ELR (cell line): ENCODE measurements at places on chromosomes 5 and 9.

DNA sequence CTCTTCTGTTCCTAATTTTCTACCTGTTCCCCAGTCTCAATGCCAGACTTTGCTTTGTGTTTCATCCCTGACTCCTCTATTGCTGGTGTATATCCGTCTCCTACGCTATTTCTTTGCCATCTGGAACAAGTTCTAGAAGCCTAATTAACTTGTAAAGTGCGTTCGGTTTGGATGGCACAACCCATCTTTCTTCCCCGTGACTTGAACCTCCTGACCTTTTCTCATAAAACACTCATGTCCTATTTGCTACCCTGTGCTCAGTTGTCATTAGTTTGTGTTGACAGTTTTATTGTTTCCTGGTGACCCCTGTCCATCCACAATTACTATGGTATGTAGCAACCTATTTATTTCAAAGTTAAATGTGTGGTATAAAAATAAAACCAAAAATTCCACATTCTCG, 323.5 kb downstream of the TLE4 start:
- no peak for DNase-seq

DNA sequence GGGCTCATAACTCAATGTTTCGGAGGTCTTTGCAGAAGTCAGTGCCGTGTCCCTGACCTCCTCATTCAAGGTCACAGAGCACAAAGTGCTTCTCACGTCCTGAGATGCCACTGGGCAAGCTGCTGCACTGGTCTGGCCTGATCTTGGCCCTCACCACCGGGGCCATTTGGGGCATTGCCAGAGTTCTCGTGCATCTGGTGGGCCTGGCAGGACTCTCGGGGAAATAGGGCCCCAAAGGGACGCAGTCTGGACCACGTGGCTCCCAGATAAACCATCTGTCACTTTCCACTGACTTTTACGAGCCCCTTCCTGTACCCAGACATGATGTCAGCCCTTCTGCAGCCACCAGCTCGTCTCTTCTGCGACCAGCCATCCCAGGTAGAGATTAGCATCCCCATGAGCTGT, 54.8 kb downstream of the HRH2 start:
- DNase-seq = no peak

GRCh38 chr9:89311346-89312221, 589 bp downstream of the CKS2 start:
- DNase-seq = peak; percentile 42

DNA sequence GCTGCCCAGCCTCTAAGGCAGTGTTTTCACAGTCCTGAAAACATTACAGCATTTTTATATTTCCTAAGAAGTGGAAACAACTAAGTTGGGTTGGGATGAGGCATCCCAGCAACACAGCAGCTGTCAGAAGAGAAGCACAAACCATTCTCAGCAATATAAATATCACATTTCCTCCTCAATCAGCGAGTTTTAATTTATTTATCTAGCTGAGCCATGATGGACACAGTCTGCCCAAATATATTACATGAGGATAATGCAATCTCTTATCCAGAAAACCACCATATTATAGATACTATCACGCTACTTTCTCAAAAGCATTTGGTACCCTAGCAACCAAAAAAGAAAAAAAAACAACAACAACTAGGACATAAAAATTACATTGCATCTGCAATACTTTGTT, 158.5 kb downstream of the FSTL4 start:
- DNase-seq = no peak

DNA sequence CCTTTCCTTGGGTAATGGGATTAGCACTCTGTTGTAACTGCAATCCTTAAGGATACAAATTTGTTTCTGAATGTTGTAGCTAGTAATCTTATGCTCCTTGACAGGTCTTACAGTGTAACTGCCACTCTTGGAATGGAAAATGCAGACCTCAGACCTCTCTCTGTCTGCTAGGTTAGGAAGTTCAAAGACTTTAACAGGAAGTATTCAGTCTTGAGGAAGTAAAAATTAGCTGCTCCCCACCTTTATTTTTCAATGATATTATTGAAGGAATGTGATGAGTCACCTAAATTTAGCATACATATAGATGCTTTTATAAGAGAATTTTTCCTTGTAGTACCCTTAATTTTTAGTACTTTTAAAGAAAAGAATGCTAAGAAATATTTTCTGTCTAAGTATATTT, 71.5 kb downstream of the PAM start:
- peak; percentile 11 for DNase-seq

DNA sequence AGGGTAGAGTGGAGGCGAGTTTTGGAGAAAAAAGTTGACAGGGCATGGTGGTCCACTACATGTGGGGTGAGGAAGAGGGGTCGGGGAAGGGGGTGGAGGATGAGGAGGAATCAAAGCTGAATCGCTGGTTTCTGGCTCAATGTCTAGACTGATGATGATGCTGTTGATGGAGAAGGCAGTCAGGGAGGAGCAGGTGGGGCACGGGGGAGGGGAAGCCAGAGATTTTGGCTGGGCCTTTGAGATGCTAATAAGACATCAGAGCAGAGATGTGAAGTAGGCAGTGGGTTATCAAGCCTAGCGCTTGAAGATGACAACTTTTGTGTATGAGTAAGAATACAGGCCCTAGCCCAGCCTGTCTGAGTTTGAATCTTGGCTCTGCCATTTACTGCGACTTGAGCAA, 32.4 kb upstream of the TTC23L start:
- no peak for DNase-seq

DNA sequence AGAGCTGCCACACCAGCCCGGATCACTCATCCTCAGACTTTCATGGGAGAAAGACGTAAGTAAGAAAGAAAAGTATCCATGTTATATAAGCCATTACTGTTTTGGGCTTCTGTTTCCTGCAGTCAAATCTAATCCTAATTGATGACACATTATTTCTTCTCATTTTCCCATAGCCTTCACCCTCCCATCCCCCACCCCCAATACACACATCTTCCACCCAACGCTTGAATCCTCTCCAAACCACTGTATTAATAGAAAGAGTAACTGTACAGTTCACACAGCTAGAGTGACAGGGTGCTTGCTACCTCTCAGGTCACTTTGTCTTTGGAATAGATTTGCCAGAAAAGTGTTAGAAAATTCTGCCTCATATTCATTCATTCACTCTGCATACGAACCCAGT, 69.3 kb upstream of the IL17B start:
- no peak for DNase-seq

DNA sequence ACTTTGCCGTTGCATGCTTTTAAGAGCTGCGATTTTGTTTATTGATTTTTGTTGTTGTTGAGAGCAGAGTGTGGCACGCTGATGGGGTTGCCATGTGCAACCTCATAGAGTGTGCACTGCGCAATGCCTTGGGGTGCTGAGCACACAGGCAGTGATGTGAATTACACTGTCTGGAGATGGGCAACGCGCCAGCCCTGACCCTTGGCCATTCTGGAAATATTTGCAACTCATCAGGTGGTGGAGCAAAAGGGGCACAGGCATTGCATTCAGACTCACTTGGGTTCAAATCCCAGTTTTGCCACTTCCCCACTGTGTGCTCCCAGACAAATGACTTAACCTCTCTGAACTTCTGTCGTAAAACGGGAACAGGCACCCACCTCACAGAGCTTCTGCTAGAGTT, 25.6 kb downstream of the DUSP1 start:
- no peak for DNase-seq

- DNase-seq = no peak
Observed at GRCh38 chr5:150211156-150212030, 21.5 kb downstream of the SLC6A7 start.

DNA sequence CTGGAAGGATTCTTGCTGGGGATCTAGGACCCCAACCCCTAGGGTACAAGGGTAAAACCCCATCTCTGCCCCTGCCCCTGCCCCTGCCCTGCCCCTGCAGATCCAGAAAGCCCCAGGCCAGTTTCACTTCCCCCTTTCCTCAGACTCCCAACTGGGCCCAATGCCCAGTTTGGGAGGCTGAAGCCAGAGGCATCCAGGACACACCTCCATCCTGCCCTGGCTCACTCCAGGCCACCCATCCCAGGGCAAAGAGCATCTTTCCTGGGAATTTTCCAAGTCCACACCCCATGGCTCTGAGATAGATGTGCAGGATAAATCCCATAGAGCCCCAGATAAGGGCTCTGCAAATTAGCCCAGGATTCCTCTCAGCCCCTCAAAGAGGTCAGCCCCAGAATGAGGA, 17.4 kb downstream of the CNTFR start:
- no peak for DNase-seq

- DNase-seq = peak; percentile 87
Observed at GRCh38 chr9:127943731-127944144, 6.1 kb upstream of the DPM2 start.

GRCh38 chr9:123775289-123776284, 154.3 kb downstream of the DENND1A start:
- DNase-seq = no peak

DNA sequence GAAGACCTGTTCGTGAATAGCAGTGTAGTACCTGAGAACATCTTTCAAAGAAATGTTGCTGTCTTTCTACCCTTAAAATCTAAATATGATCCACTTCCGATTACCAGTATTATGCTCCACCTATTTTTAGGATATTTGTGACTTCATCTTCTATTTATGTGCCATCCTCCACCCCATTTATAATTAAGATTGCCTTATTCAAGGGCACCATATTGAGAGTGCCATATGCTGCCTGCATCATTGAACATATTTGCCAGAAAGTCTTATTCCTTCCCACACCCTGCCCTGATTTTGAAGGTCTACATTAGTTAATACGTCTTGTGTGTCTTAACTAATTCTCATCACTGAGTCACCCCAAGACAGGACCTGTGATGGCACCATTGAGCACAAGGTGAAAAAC, 1076.7 kb downstream of the CDH12 start:
- DNase-seq = no peak

GRCh38 chr9:120383999-120384924, 195.7 kb downstream of the CDK5RAP2 start:
- DNase-seq = no peak

DNA sequence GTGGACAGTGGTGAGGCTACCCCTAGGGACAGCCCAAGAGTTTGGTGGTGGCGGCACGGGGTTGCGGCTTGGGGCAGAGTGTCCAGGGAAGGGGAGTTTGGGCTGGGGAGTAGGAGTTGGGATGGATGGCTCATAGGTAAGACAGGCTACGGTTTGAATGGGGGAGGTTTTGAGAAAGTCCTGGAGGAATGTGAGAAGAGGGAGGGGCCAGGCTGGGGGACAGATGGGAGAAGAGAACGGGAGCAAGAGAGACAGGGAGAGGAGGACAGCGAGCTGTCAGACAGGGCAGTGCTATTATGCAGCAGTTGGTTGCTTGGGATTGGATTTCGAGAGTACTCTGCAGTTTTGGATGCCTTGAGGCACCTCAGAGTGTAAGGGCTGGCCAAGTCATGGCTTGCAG, 24.5 kb downstream of the PSD2 start:
- DNase-seq = no peak

- DNase-seq = peak; percentile 21
Observed at GRCh38 chr5:40675396-40676133, 4.2 kb upstream of the PTGER4 start.

GRCh38 chr5:157108976-157109375, at the start of gene HAVCR2:
Gene HAVCR2, minus strand, starts transcription at chr5:157109044. Its CDS starts 61 bp downstream, at chr5:157108983.
- no peak for DNase-seq

GRCh38 chr9:79014929-79015699, 556.7 kb upstream of the TLE4 start:
- no peak for DNase-seq

DNA sequence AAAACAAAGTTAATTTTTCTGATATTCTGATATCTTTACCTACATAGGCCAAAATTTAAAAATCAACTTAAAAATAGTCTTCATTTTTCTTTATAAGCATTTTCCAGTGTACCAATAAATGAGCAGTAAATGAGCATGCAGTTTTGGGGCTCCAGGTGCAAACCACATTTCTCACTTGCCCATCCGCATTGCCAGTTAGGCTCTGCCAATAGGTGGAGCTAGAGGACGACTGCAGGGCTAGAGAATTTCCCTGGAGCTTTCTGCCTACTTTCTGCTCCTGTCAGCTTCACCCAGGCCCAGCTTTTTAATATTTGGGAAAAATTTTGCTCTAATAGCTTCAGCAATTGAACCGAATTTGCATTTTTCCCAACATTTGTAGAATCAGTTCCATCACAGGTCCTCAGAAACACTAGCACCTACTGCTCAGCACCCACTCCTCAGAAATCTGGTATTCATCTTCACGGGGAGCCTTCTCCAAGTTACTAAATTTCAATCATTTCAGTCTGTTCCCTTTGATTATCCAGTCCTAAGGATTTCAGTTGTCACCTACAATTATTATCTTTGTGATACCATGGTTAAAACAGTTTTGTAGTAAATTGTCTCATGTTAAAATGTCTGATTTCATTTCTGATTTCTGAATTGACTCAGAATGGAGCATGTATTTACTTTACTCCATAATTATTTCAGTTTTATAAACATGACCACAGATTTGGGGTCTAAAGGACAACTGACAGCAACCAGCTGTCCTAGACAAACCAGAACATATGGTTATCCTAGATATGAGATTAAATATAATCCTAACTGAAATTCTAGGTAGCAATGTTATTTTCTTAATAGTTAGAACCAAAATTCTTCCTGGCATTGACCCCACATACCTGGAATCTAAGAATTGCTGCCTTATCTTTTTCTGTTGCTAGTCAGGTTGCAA, 104.6 kb upstream of the FAM174A start:
- peak; percentile 57 for DNase-seq

DNA sequence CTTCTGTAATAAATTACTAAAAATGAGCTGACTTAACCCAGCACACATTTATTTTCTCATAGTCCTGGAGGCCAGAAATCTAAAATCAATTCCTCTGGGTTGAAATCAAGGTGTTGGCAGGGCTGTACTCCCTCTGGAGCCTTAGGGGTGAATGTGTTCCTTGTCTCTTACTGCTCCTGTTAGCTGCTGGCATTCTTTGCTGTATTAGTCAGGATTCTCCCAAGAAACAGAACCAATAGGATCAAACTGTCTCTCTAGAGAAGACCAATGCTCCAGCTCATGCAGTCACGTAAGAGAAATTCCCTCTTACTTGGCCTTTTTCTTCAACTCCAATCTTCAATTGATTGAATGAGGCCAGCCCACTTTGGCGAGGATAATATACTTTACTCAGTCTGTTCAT, 15.3 kb upstream of the CD180 start:
- peak; percentile 83 for DNase-seq
